Psoas muscle (tissue), 8 donors: ENCODE measurements at places on chromosomes 13 and 19.

- DNase-seq, result no peak
Observed at GRCh38 chr19:5115771-5116202, 146.9 kb downstream of the KDM4B start.

DNA sequence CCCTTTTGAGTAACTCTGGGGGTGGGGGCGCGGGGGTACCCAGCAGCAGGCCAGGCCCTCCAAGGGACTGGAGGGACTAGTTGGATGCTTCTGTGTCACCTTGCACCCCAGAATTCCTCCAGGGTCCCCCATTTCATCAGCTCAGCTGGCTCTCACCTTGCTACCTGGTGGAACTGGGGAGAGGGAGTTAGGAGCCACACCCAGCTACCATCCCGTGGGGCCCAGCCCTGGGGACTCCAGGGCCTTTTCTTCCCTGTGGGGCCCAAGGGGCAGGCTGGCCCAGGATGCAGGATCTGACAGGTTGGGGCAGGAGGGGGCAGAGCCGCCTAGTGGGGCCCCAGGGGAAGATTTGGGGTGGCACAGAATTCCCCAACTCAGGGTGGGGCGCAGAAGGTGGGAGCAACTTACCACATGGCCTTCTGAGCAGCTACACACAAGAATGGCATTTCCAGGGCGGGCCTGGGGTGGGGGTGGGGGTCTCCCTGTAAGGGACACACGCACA, 32.8 kb upstream of the NANOS3 start:
- DNase-seq, result no peak

GRCh38 chr13:91946498-91947070, 548.2 kb downstream of the GPC5 start:
- DNase-seq, result no peak

DNA sequence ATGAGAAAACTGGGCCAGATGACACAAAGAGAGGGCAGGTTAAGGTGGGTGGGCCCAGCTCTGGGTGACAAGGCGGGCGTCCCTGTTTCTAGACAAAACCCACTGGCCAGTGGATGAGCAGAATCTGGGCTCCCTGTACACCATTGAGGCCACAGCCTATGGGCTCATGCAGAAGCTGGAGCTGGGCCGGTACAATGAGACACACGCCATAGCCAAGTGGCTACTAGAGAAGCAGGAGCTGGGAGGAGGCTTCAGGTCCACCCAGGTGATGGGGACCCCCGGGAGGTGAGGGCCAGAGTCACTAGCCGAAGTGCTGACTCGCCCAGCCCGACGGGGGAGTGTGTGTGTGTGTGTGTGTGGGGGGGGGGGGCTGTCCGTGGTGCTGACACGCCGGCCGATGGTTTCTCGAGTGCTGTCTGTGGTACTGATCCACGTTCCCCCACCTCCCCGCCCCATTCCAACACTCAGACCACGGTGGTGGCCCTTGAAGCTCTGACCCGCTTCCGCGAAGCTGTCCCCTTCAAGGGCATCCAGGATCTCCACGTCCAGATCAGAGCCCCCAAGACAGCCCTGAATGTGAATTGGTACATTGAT, 24.3 kb upstream of the SHFL start:
- DNase-seq, result peak; percentile 24

GRCh38 chr19:3129112-3129511, 6.7 kb upstream of the GNA15 start:
- DNase-seq, result no peak

DNA sequence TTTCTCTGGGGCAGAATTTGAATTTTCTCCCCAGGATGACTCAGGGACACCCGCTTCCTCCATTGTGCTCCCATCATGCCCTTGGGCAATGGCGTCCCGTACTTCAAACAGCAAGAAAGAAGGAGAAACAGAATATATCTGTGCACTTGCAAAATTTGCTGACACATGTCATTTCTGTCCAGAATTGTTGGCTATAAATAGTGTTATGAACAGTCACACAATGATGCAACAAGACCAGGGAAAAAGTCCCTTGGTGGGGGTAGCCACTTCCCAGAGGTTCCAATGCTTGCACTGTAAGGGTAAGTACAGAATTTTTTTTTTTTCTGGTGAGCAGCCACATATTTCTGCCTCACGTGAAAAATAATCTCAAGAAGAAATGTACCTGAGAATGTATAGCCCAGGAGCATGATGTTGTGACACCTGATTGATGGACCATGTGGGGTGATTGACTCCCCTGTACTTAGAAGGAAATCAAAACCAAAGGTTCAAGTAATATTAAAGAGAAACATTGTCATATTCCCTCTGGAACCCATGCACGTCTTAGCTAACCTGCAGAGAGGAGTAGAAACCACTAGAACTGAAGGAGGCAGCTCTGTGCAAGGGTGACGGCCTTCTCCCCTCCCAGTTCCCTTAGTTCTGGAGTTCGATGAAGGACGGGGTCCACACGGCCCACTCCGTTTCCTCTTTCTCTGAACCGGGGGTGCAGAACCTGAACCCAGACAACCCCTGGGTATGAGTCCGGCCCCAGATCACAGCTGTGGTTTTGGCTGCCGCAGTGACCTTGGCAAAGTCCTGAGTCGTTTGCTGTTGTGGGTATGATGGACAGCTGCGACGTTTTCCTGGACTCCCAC, 9.3 kb upstream of the LAIR1 start:
- no peak for DNase-seq

DNA sequence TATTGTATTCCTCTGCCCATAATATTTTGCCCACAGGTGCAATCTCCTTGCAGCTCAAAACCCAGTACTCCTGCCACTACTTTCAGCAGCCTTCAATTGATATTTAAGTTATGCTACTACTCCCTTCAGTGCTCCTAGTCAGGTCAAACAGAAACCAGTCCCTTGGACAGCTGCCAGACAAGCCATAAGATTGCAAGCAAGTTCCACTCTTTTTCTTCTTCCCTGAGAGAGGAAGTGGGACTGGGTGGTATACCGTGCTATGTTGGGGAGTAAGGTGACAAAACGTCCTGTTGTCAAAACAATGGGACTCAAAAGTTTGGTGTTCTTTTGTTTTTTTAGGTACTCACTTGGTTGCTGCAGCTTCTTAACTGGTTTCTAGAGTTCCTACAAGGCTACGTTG, 63.1 kb upstream of the FRY start:
- DNase-seq, result no peak

GRCh38 chr13:28424541-28424940, 70.4 kb downstream of the FLT1 start:
- DNase-seq, result no peak

- no peak for DNase-seq
Observed at GRCh38 chr13:66200555-66200954, 1029.6 kb downstream of the PCDH9 start.

- no peak for DNase-seq
Observed at GRCh38 chr13:48505597-48506091, 27.2 kb downstream of the RCBTB2 start.

- peak; percentile 56 for DNase-seq
Observed at GRCh38 chr13:39144941-39145533, 106.8 kb downstream of the NHLRC3 start.

DNA sequence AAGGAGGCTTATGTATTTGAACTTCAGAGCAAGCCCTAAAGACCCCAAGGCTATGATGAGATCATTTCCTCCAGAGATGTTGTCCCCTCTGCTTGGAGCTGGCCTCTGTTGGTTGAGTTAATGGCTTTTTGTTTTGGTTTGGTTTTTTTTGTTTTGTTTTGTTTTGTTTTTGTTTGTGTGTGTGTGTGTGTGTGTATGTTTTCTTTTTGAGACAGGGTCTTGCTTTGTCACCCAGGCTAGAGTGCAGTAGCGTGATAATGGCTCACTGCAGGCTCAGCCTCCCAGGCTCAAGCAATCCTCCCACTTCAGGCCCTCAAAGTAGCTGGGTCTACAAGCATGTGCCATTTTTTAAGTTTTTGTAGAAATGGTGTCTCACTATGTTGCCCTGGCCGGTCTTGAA, 1076.2 kb downstream of the UQCRFS1 start:
- DNase-seq, result no peak

GRCh38 chr13:110433014-110433413, 125.9 kb downstream of the COL4A2 start:
- DNase-seq, result peak; percentile 74

DNA sequence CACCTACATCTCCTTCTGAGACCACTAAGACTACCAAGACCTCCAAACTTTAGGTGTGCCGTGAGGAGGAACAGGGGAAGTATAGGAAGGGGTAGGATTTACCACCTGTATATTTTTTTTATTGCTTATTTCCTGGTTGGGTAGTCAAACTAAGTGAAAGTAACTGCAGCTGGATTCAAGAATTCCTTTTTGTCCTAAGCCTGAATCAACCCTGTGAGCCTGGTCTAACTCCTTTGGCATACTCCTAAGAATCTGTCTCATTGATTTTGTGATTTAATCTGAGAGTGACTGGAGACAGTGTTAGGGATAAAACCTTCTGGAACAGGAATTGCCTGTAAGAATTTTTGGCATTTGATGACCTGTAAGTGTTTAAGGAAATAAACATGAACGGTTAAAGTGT, 523.5 kb upstream of the MIR17HG start:
- no peak for DNase-seq

GRCh38 chr19:43675269-43675879, 5.4 kb upstream of the PLAUR start:
- no peak for DNase-seq

DNA sequence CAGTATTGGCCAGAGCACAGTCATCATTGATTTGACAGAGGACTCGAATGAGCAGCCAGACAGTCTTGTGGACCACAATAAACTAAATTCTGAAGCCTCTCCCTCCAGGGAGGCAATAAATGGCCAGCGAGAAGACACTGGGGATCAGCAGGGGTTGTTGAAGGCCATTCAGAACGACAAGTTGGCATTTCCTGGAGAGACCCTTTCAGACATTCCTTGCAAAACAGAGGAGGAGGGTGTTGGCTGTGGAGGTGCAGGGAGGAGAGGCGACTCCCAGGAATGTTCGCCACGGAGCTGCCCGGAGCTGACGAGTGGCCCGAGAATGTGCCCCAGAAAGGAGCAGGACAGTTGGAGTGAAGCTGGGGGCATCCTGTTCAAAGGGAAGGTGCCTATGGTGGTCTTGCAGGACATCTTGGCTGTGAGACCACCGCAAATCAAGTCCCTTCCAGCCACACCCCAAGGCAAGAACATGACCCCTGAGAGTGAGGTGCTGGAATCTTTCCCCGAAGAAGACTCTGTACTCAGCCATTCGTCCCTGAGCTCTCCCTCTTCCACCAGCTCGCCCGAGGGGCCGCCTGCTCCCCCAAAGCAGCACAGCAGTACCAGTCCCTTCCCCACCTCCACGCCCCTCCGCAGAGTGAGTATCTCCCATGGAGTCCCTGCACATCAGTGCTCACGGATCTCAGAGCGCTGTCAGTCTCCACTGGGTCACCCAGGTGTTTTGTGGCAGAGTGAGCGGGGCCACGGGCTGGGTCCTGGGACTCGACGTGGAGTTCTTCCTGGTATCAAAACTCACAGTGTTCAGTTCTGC, 6.9 kb downstream of the CHAF1A start:
- DNase-seq, result no peak

- DNase-seq, result no peak
Observed at GRCh38 chr19:22623841-22624221, 10.3 kb upstream of the ZNF492 start.

GRCh38 chr13:107139006-107139405, 571.1 kb upstream of the ARGLU1 start:
- no peak for DNase-seq

DNA sequence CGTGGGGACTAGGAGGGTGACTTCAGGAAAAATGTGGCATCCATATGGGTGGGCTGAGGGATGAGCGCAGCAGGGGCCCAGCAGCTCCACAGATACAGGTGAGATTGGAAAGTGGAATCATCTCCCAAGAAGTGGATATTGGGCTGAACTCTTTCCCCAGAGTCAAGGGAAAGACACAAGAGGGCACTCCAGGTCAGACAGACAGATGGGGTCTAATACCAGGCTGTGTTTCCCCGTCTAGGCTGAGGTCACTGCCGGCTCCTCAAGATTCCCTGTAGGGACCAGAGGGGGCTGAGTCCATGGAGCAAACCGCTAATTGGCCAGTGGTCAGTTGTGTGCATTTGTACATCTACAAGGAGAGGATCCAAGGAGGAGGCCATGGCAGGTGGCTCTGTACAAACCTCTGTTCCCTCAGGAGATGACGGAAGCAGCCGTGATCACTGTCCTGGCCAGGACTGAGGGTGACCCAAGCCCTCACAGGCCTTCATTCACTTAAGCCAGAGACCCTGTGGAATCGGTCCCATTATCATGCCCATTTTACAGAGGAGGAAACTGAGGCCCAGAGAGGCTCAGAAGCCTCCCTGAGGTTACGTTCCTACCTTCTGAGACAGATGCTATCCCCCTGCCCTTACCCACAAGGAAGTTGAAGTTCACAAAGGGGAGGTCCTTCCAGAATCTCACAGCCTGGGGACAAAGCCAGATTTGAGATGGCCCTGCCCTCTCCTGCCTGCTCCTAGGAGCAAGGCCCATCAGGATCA, 14.9 kb upstream of the IGLON5 start:
- DNase-seq, result no peak

- no peak for DNase-seq
Observed at GRCh38 chr13:73991384-73991783, 142.8 kb downstream of the KLF12 start.

GRCh38 chr19:3556978-3557460, 367 bp downstream of the MFSD12 start:
- DNase-seq, result peak; percentile 61

DNA sequence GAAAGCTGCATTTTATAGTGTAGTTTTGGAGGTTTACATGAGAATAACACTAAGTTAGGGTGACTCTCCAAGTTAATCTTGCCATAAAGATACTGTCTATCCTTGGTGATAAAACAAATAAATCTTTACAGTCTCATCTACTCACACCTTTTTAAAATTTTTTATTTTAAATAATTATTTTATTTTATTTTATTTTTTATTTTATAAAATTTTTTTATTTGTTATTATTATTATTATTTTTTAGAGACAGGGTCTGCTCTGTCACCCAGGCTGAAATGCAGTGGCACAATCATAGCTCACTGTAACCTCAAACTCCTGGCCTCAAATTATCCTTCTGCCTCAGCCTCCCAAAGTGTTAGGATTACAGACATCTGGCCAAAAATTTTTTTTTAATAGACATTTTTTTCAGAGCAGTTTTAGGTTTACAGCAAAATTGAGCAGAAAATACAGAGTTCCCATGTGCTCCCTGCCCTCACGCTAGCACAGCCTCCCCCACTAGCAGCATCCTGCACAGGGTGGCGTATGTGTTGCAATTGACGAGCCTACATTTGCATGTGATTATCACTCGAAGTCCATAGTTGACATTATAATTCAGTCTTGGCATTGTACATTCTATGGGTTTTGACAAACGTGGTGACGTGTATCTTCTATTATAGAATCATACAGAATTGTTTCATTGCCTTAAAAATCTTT, 41.0 kb downstream of the RASL11A start:
- no peak for DNase-seq

- DNase-seq, result no peak
Observed at GRCh38 chr13:99665711-99666110, 164.4 kb downstream of the TM9SF2 start.

GRCh38 chr19:54152878-54153524, 6.5 kb downstream of the LENG1 start:
- no peak for DNase-seq

- DNase-seq, result no peak
Observed at GRCh38 chr19:336067-336614, 8.5 kb downstream of the MIER2 start.
